RPMI7951 (cell line): ENCODE measurements at places on chromosomes 3 and 15.

- DNase-seq, result peak; percentile 17
These were observed 25.3 kb downstream of the NCEH1 start for GRCh38 chr3:172685331-172686214.

DNA sequence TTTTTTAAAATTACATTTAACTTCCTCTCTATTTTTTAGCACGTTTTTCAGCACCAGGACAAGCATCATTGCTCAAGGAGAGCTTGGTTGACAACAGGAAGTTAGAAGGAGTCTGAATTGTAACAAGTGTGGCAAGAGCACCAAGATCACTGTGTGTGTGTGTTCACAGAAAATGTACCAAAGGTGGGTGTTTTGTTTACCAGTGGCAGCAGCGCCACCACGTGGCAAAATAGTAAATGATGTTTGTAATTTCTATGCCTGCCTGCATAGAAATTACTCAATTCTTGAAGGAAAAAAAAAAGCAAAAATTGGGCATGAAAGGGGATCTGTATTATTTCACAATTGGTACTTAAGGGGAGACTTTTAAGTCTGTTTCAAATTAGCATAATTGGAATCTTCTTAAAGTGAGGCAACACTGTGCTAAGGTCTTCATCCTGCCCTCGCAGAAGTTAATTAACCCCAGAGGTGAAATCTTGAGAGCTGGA, 7.4 kb upstream of the U2SURP start:
- peak; percentile 63 for DNase-seq

DNA sequence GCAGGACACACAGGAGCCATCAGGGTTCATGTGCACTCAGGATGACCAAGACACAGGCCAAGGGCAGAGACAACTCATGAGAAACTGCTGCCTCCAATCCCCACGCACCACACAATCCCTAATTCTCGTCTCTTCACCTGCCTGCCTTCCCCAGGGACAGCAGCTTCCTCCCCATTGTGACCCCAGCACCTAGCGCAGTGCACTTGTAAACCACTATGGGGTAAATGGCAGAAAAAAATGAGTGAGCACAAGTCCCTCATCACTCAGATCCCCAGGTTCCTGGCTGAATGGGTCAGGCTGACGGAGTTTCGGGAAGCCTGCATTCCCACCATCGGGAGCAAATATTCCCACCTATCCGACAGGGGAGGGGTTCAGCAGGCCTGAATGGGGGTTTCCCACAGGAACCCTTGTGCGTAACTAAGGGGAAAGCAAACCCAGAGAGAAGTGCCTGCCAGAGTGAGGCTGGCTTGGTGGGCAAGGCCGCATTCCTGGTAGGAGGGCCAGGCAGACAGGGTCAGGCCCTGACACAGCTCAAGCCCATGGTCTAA, 18.8 kb downstream of the PLXNB1 start:
- DNase-seq, result no peak

DNA sequence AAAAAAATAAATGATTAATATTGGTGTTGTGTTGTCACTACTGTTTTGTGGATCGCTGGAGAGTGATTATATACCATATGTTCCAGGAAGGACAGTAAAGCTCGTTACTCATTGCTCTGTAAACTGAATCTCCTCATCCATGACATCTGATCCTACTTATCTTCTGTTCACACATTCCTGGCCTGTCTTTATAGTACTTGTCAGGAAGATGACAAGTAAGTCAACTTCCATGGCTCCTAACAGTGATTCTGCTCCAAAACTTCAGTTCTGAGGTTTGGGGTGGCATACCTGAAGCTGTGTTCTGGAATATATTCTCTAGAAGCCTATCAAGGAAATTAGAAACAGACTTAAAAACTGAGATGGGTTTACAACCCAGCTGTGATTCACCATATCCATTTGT, 288.9 kb downstream of the ZBBX start:
- no peak for DNase-seq

DNA sequence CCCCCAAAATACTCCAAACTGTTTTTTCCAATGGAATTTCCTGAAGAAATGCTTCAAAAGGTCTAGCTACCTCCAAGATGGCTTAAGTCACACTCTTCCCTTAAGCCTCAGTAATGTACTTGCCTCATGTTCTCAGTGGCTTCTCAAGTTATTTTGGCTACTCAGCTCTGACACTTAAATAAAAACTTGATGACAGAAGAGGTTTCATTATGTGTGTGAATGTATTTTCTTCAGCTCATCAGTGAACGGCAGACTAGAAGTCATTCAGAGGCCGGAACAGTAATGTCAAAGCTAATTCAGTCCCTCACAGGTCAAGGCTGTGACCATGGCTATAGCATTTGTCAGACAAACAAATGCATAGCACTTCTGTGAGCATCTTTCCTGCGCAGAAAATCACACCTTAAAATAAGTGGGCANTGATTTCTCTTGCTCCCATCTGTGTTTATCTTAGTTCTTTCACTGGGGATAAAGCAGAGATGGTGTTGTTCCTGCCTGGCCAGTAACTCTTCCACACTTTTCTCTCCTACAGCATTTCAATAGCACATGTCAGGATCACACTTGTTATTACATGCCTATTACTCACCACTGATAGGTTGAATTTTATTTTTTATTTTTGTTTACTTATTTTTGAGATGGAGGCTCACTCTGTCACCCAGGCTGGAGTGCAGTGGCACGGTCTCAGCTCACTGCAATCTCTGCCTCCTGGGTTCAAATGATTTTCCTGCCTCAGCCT, 68.5 kb upstream of the PLCL2 start:
- DNase-seq, result no peak

GRCh38 chr15:97684249-97684648, 276.3 kb upstream of the ARRDC4 start:
- no peak for DNase-seq

GRCh38 chr3:41202834-41203345, 3.6 kb downstream of the CTNNB1 start:
- peak; percentile 74 for DNase-seq

- DNase-seq, result no peak
These were observed 283.1 kb downstream of the NFKBIZ start for GRCh38 chr3:102132370-102132769.

GRCh38 chr3:45409369-45409768, 21.0 kb downstream of the LARS2 start:
- no peak for DNase-seq

- DNase-seq, result no peak
These were observed 248.3 kb upstream of the CCDC54 start for GRCh38 chr3:107128946-107129345.

DNA sequence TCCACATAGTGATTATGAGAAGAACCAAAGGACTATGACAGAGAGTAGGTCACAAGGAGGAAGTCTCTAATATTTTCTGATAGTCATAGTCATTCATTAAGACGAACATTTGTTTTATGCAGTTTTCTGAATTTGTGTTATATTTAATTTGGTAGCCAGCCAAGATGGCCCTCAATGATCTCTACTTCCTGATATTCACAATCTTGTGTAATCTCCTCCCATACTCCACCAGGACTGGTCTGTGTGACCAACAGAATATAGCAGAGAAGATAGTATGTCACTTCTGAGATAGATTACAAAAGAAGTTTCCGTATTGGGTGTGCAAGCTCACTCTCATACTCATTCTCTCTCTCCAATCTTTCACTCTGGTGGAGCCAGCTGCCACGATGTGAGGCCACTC, 30.8 kb downstream of the HLTF start:
- DNase-seq, result no peak

DNA sequence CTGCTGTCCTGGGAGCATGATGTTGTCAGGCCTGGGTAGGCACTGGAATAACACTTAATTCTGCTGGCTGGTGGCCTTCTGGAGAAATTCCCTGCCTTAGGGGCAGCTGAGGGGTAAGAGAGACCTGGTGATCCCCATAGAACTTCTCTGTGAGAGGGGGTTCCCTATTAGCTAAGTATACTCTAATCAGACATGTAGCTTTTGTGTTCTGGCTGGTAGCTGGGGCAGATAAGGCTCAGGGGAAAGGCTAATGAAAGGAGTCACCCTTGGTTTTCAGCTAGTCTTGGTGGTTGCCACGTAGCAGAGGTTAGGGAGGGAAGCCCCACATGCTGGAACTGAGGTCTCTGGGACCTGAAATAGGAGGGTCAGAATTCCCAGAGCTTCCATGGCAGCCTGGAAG, 952 bp upstream of the HDDC3 start:
- no peak for DNase-seq

DNA sequence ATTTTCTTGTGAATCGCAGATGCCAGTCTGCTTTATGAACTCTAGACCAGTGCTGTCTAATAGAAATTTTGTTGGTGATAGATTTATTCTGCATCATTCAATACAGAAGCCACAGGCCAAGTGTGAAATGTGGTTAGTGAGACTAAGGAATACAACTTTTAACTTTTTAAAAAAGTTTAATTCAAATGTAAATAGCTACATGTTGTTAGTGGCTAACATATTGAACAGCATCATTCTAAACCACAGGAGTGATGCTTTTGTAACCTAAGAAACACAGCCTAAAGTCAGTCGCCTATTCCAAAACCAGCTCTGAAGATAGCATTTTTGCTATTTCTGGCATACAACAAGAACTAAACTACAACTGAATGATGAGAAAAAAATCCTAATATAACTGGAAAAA, 164.8 kb upstream of the CBLB start:
- no peak for DNase-seq

- no peak for DNase-seq
These were observed 54.2 kb downstream of the ANKRD28 start for GRCh38 chr3:15743587-15744009.

DNA sequence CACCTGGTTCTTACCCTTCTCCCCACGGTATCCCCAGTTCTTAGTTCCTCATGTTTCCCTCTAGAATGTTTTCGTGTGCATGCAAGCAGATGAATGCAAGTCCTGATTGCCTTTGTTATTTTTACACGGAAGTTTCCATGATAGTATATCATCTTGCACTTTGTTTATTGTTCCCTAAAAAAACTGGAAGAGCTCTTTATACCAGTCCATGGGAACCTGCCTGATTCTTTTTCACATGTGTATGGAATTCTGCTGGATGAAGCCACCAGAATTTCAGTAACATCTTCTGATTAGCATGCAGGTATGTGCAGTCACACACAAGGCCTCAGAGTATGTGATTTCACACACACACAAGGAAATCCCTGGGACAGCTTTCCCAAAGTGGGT, 16.0 kb upstream of the LRRK1 start:
- no peak for DNase-seq

DNA sequence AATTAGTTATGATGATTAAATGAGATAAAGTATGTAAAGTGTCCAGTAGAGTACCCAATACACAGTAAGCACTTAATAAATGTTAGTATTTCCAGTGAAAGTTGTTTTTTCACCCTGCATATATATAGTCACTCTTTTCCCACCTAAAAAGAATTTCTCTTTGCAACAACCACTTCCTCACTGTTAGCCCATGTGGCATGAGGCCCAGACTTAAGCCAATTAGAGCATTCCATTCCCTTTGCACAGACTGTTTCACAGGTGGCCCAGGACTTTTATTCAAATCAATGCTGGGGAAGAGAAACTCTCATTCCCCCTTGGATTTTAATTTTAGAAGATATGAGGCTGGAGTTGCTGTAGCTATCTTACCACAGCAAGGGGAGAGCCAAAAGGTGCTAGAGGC, 3.7 kb downstream of the IFT80 start:
- DNase-seq, result peak; percentile 57

DNA sequence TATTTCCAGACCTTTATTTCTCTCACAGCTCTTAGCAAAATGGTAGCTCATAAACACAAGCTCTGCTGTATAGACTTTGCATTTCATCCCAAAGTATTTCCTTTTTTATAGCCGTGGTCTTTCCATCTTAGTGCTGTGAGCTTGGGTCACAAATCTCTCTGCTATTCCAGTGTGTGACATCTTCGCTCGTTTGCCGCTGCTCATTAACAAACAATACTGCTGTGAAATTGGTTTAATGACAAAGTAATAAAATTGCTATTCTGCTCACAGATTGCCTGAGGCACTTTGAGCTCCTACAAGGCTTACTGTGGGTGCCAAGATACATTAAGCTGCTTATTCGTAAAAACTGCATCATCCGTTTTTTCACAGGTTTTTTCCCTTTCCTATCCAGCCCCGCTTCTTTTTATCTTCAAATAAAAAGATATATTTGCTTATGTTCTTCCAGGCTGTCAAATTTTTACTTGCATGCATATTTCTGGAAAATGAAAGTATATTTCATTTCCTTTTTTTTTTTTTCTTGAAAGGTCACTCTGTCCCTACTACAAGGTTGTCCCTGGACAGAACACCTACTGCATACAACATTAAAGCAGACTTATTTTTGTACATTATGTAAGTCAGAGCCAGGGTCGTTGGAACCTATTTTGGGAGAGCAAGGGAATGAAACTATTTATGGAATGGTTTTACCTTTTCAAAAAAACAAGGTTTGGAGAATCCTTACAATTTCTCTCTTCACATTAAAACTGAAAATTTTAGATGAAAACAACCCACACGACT, 174.5 kb downstream of the MEIS2 start:
- DNase-seq, result no peak

DNA sequence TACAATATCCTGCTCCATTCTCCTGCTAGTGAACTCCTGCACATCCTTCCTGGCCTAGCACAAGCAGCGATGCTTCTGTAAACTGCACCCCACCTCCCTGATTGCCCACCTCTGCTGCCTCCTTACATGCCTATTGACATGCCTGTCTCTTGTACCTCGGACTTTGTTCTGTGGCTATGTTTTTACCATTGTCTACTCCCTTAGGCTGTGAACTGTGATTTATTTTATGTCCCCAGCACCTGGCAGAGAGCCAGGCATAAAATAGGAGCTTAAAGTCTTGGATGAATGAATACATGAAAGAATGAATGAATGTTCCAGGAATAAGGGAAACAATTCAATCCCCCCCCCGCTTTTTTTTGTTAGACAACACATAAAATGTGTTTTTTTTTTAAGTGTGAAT, 210.0 kb downstream of the MYRIP start:
- no peak for DNase-seq

- DNase-seq, result no peak
These were observed 25.2 kb upstream of the CNTN3 start for GRCh38 chr3:74639681-74640080.

DNA sequence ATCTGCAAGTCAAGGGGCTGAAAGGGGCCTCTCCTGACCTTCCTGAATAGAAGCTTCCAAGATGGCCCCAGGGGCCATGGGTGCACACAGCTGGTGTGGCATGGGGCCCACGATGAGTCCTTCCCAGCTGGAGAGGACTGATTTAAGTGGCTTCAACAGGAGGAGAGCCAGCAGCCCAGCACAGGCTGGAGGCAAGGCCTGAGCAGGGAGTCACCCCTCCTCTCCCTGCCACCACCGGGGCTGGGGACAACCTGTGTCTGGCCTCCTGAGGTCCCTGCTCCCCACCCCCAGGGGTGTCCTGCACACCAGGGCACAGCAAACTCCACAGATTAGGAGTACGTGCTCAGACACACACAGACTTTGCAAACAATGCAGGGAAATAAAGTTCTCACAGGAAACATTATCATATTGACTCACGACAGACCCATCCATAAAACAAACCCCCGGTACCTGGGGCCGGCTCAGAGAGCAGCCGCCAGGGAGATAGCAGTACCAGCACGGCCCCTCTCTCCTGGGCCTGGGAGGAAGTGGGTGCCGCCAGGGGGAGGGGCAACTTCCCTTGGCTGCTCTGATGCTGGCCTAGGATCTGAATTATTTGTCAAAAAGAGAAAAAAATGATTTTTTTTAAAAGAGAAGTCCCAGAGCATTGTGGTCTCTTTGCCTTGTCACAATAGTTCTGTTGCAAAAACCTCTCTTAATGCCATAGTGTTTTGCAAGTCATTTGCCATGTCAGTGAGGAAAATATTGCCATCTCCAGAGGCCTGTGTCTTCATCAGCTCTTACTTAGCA, 21.9 kb upstream of the TSEN2 start:
- peak; percentile 72 for DNase-seq
